ENCODE measurements at places on chromosomes 4 and X.

GRCh38 chr4:16687011-16687410 is 211.4 kb downstream of the LDB2 start:
- DNase-seq = no peak

DNA sequence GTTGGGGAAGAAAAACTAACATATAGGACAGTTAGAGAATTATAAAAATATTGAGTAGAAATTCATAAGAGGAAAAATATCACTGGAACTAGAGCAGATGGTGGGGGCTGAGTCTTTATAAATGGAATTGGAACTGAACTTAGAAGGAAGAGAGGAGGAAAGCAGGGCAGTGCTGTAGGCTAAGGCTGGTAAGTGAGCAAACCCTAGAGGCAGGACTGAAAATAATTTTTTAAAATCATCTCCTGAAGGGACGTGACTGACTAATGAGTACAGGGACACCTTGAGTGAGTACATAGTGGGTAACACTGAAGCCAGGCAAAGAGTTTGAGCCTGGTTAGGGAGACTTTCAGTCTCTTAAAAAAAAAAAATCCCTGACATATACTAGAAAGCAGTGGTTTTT is 63.3 kb downstream of the GALNT7 start:
- no peak for DNase-seq

GRCh38 chrX:132883358-132883915 is 75.0 kb downstream of the HS6ST2 start:
- DNase-seq = no peak

GRCh38 chr4:81562093-81562492 is 90.4 kb upstream of the RASGEF1B start:
- no peak for DNase-seq

DNA sequence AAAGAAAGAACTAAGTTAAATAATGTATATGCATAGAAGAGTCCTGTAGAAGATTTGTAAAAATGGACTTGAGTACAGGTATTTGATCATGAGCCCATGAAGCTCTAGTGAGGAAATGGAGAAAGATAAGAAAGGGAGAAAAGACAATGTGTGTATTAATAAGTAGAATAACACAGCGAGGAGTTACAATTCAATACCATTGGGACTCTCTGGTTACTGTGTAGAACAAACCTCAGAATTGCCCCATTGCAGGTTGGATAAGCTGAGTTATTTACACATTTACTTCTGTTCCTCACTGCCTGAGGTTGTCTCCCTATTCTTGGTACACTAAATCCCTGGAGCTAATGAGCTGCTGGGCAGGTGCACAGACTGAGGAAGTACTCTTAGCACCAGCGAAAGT is 33.3 kb downstream of the BANK1 start:
- no peak for DNase-seq

DNA sequence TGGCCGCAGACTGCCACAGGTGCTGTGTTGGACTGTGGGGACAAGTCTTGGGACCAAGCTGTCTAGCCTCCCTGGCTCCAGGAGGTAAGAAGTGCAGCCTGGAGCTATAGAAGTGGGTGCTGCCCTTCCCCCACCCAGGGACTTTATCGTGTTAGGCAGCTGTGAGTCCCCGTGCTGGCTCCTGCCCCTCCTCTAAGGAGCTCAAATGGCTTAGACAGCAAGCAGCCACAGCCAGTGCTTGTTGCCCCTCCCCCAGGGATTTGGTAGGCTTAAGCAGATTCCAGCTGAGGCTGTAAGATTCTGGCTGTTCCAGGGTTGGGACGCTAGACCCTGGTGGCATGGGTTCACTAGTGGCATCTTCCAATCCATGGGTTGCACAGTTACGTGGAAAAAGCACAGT is 979.4 kb upstream of the PCDH10 start:
- no peak for DNase-seq
